ENCODE measurements at places on chromosomes 2 and 18.

- DNase-seq = no peak
Measured at GRCh38 chr2:212669761-212670160, 131.2 kb upstream of the ERBB4 start.

- no peak for DNase-seq
Measured at GRCh38 chr2:46722142-46722541, 193.5 kb downstream of the MCFD2 start.

GRCh38 chr2:14256890-14257289 lies 375.6 kb upstream of the LRATD1 start:
- DNase-seq = no peak

DNA sequence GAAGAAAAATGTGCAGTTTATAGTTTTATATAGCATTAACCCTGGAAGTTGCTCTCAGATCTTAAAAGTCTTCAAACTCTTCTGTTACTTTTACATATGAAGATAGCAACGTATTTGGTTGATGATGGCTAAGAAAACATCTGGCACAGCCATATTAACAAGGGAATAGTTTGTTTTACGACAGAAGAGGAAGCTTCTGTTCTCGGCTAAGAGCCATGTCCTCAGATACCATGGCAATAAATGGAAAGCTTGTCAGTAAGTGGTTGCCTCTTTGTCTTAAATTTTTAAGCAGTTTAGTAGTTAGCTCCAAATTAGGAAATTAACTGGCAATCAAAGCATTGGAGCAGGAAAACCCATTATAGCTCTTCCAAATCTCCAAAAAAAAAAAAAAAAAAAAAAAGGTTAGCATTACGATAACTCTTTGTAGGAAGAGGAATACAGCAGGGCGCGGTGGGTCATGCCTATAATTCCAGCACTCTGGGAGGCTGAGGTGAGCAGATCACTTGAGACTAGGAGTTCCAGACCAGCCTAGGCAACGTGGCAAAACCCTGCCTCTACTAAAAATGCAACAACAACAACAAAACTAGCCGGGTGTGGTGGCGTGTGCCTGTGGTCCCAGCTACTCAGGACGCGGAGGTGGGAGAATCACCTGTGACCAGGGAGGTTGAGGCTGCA lies 4.5 kb upstream of the STON1 start:
- DNase-seq = no peak

DNA sequence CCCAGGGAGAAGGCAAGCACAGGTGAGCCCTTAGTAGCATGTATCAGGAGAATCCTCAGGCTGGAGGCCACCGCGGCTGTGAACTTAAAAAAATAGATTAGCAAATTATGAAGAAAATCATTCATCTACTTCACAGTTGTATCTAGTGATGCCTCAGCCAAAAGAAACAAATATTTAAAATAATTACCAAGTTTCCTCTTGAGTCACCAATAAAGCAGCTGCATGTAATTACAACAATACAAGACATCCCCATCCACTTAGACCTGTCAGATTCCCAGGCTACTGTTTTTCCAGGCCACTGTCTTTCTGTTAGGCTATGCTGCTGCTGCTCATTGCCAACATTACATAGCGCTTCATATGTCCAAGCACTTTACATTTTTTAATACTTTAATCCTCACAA lies 54.6 kb upstream of the PHLPP1 start:
- no peak for DNase-seq

DNA sequence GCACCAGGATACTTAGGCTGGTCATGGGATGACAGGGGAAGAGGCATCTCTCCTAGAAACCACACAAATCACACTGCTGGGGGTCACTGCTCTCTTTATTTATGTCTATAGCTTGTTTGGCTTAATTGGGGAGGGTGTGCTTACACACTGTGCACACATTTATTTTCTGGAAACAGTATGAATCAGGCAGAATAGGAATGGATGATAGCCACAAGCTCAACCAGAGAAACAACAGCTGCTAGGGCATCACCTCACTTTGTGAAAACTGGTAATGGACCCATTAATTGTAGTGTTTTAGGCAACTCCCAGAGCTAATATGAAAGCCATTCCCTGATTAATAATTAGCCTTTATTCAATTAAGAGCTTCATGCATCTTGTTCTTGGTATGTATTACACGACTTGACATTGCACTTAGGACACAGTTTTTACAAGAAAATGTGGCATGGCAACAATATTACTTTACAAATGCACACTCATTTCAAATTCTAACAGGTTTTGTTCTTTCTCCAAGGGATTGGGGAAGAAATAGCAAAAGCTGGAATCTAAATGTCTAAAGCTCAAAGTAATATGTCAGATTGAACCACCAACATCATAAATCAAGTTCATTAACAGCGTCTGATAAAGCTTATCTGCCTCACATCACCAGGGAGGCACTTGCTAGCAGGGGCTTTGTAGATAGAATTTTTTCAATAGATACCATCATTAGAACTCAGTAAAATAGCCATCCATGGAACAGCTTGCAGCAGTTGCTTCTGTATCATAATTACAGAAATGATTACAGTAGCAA lies 361.9 kb upstream of the FSHR start:
- no peak for DNase-seq

DNA sequence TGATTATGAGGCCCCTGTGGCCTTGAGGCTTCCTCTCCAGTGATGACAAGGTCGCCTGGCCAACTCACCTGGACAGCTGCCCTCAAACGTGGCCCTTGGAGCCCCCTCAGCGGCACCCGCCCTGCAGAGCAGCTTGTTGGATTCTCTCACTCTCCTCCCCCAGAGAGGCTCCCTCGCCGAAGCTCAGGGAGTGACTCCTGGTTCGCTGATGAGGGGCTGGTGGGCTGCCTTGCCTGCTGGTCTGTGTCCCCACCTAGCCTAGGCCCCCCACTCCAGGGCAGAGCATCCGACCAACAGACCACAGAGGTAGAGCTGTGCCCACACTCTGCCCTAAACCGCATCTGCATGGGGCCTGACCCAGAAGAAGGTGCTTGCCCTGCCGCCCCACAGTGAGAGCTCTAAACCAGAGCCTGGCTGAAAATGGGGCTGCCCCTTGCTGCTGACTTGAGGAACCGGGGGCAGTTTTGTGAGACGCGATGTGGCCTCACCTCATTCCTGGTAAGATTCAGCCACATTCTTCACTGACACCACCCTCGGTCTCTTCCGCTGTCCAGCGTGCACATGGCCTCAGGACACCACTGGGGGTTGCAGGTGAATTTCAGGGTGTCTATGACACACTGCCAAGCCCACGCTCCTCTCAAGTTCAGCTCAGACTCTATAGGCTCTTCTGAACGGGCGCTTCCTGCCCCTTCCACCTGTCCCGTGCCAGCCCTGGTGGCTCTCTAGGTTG lies 131.6 kb downstream of the CABLES1 start:
- DNase-seq = no peak

GRCh38 chr18:34297287-34297686 lies 72.6 kb upstream of the NOL4 start:
- DNase-seq = no peak

DNA sequence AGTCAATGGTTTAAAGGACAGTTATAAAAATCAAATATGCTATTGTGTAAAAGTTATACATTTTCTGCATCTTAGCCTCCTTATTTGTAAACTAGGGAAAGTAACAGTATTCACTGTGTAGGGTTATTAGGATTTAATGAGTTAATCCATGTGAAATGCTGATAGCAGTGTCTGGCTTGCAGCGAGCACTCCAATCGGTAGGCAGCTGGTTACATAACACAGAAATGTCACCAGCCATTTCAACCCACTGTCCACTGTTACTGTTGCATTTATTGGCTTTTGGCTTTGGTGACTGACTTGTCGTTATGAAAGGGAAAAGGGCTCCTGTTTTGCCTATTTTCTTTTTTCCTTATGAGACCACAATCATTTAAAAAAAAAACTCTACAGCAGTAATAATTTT lies 38.9 kb downstream of the ID2 start:
- no peak for DNase-seq

GRCh38 chr18:68791801-68792200 lies 6.1 kb upstream of the CCDC102B start:
- DNase-seq = no peak

DNA sequence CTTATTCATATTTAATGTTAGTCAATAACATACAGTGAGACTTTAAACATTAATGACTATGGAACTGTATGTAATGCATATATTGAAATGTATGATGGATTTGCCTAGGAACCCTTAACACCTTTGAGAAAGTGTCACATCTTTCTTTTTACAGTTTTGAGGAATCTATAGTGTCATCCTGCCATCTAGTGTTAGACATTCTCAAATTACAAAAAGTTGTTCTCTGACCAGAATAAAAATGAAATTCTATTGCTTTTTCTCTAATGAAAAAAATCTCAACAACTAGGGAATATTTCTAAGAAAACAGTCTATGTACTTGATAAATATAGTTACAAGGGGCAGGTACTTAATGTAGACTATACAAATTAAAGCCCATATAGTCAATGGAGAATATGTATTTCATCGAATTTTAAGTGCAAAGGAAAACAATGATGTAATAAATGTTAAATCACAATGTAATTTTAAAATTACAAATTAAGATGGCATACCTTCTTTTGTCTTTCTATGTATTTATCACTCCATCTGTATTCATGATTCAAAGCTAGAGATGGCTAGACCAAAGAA lies 5.1 kb upstream of the CALCRL start:
- DNase-seq = peak; percentile 38

GRCh38 chr2:184294831-184295230 lies 303.5 kb upstream of the ZNF804A start:
- no peak for DNase-seq

GRCh38 chr2:24871852-24872333 lies 48.1 kb downstream of the ADCY3 start:
- peak; percentile 20 for DNase-seq

GRCh38 chr2:234341306-234341985 lies 155.4 kb downstream of the ARL4C start:
- DNase-seq = no peak

- no peak for DNase-seq
Measured at GRCh38 chr18:13446610-13447461, 228.3 kb downstream of the LDLRAD4 start.

- no peak for DNase-seq
Measured at GRCh38 chr2:27752551-27753237, 18.8 kb upstream of the MRPL33 start.

DNA sequence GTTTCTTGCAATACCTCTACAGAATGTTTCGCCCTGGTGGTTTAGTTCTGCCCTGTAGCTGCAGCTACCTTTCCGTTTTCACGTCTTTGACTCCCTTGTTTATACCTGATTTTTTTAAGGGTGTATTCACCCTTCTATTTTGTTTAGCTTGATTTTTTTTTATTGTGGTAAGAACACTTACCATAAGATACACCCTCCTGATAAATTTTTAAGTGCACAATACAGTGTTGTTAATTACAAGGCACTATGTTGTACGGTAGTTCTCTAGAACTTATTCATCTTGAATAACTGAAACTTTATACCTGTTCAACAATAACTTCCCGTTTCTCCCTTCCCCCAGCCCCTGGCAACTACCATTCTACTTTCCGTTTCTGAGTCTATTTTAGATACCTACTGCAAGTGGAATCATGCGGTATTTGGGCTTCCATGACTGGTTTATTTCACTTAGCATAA lies 48.9 kb upstream of the NABP1 start:
- no peak for DNase-seq

DNA sequence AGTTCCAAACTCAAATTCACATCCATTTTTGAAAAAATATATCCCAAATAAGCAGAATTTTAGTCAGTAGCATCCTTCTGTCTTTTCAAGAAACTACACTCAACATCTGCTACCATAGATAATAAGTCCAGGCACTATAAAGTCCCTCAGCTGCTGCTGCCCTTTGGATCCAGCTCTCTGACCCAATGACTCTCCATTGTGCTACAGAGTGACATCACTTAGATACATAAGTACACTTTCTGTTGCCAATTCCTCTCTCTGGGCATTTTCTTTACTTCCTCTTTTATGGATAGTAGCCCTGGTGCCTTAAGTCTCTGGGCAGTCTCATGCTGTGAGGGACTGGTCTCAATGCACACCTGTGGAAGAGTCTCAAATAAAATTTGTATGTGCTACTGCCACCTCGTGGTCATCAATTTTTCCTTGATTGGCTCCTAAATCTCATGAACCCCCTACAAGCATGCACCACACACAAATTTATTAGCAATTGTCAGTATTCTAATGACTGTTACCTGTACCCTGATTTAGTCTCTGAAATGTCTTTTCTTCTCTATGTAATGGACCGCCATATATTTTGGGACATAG lies 219.2 kb downstream of the LRP1B start:
- peak; percentile 25 for DNase-seq

- DNase-seq = no peak
Measured at GRCh38 chr18:44853430-44853829, 172.7 kb downstream of the SETBP1 start.

DNA sequence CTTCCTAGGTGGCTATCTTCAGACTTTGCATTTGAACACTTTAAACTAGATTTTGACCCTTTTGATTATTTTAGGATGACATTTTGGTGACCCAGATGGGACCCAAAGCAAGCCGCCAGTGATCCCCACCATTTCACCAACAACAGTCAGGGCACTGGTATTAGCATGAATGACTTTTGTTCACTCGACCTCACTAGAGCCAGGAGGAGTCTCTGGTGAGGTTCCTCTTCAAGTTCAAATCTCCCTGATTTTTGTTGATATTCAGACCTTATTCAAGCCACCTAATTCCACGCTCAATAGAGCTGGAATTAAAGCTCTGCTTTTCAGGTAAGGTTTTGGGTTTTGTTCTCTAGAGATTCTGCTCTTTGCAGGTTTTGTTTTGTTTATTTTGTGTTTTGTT lies 202.3 kb downstream of the MREG start:
- no peak for DNase-seq

DNA sequence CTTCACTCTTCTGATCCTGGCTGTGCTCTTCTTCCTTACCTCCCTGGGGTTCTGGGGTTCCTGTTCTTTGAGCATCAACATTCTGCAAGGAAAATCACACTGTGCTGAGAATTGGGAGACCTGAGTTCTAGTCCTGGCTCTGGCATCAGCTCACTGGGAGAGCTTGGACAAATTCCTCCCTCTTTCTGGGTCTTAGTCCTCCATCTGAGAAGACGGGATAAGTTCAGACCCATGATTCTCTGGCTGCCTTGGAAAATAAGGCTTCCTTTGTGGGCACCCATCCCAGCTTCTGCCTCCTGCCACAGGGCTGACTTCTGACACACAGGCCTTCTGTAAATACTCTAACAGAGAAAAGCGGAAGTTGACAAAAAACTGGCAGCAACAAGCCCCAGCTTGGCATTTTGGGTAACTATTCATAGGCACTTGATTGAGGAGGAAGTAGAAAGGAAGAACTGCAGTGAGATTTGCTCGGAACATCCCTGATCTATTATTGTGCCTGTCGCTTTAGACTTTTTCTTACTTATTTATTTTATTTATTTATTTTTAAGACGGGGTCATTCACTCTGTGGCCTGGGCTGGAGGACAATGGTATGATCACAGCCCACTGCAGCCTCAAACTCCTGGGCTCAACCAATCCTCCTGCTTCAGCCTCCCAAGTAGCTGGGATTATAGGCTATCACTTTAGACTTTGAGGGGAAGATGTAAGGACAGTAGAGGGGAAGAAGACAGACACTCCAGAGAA lies 7.9 kb downstream of the PCBP1 start:
- DNase-seq = peak; percentile 88
